ENCODE measurements at places on chromosomes 1 and 21.

DNA sequence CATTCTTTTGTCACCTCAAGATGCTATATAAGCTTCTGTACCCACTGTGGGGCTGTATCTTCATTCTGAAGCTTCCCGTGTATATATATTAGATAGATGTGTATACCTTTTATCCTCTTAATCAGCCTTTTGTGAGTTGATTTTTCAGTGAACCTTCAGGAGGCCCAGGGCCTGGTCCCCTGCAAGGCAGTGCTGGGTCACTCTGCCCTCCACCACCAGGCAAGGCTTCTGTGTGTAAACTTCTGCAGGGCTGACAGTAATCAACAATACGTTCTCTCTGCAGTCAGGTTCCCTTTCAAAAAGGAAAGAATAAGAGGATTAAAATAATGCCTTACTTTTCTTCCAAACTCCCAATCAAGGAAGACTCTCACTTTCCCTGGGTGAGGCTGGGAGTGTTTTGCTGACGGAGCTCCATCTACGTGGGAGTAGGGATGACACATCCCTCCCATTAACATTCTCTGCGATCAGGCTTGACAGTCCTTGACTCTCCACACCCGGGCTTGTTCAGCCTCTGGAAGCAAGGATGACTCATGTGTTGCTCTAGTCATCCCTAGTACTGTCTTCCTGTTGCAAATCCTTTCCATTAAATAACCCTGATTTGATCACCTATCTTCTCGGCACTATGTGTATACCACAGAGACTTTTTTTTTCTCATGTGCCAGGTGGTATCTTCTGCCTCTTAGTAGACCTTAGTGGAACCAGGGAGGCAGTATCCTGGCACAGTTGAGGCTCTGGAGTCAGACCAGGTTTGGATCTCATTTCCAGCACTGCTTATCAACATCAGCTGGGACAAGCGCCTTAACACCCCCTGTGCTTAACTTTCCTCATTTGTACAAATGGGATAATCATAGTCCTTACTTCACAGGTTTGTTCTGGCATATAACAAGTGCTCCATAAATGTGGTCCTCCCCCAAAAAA lies 70.3 kb upstream of the KCNK1 start:
- DNase-seq, result peak; percentile 50

- DNase-seq, result peak; percentile 81
Measured at GRCh38 chr1:2229037-2229864, 1.1 kb downstream of the SKI start.

- DNase-seq, result no peak
Measured at GRCh38 chr1:234288946-234289345, 84.3 kb upstream of the COA6 start.

DNA sequence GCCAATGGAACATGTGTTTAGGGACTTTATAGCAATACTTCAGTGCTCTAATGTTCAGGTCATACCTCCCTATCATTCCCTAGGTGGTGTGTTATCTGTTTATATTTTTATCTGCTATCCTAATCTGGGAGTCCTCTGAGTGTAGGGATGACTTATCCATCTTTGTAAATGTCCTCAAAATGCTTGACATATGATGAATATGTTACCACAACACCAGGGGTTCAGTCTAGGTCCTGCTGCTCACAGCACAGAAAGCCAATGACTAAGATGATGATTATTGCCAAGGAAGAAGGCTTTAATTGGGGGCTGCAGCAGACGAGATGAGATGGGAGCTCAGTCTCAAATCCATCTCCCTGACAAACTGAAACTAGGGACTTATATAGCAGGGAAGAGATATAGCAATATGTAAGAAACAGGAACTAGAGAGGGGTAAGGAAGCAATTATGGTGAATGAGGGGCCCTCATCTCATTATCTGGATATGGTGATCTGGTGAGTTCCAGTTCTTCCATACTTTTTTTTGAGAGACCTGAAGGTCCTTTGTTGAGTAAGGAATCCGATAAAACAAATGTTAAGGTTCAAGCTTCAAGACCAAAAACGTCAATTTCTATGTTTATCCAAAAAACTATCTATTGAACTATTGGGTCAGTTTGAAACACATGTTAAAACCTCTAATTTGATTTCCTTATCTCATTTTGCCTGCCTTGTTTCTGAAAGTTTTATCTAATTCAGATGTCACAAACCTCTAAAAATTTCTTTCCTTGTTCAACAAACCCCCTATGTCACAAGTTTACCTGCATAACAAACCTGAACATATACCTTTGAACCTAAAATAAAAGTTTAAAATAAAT lies 256.7 kb upstream of the CACYBP start:
- peak; percentile 39 for DNase-seq

DNA sequence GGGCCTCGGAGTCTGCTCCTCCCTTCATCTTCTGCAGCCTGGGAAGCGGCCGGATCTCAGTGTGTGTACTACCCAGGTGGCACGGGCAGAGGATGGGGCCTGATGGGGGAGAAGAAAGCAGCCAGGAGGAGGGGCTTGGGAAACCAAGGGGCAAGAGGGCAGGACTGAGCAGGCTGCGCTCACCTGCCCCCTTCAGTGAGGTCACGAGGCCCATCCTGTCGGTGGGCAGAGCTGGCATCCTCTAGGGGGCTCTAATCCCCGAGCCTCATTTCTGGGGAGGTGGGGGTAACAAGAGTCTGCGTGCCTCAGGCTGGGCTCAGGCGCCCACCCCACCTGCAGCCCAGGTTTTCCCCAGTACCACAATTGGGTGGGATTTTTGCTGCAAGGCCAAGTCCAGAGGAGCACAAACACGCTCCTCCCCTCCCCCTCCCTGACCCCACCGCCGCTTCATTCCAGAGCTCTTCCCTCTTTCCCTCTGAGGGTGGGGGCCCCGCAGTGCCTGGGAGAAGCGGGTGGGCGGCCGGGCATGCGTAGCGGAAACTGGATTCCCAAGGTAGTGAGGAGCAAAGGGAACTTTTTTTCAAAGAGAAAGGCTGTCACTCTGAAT lies 1.8 kb upstream of the WNT3A start:
- DNase-seq, result no peak

GRCh38 chr1:16117936-16118335 lies 37.9 kb downstream of the EPHA2 start:
- no peak for DNase-seq

DNA sequence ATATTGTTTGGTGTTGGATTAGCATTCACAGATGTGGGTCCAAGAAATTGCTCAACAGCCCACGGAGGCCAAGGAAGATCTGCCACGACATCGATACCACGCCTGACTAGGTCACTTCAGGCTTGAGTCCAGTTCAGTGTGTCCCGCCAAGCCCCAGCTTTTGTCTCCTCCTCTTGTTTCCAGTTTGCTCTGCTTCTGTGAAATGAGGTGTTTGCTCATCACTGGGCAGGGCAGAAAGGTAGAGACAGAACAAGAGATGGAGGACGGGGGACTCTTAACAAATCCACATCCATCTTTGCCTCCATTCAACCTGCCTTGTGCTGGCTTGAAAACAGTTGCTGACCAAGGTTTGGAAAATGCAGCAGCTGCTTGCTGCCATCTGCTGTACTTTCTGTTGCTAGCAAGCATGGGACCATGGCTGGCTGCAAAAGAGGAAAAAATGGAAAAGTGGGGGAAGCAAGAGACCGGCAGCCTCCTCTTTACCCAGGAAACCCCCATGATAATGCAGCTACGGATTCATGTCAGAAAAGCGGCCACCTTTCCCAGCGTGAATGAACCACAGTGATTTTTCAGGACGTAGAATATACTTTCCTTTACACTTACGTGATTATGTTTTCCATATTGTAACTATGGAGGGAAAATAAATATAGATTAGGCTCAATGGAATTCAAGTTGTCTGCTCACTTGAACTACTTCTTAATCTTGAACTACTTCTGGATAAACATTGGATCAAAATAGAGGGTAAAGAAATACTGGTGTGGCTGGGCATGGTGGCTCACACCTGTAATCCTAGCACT lies 80.2 kb upstream of the GREM2 start:
- DNase-seq, result peak; percentile 86

DNA sequence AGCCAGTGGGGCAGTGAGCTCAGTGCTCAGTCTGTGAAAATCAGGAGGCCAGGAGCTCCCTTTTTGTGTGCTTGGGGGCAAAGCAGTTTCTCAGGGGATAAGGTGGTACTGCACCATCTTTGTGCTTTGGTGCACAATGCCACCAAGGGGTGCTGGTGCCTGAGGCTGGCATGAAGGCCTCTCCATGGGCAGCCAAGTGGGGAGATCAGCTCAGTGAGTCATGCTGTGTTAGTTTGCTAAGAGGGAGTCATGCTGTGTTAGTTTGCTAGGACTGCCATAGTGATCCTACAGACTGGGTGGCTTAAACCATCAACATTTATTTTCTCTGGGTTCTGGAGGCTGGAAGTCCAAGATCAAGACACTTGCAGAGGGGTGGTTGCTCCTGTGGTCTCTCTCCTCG lies 428.1 kb downstream of the PRDM2 start:
- DNase-seq, result no peak

GRCh38 chr1:201488830-201489589 lies 17.9 kb downstream of the CSRP1 start:
- DNase-seq, result peak; percentile 97

DNA sequence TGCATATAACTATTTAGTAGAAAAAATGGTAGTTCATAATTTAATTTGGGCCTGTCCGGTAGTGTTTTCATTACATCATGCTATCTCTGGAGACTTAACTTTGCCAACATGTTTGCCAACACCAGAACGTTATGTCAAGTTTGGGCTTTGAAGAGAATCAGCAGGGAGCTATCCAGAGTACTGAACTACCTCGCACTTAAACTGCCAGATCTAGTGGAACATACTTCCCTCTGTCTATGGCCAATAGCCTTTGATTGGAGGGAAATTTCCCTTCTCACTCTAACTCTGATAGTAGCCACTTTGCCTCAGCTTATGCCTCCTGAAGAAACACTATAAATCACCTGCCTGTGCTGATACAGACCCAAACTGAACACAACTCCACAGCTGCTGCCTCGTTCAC lies 10.0 kb downstream of the LRRC53 start:
- no peak for DNase-seq

DNA sequence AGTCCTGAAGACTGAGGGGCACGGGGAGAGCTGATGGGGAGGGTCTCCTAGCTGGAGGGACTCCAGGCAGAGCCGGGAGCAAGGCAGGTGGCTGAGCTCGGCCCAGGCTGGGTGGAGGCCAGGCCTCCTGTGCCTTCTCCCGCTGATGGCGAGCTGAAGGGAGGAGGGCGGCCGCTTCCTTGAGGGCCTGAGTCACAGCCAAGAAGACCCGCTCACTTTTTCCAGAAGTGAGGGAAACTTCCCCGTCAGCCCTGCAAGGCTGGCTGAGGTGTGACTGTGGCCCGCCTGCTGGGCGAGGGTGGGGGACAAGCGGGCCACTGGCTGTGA lies 1.7 kb upstream of the VWA1 start:
- DNase-seq, result no peak

DNA sequence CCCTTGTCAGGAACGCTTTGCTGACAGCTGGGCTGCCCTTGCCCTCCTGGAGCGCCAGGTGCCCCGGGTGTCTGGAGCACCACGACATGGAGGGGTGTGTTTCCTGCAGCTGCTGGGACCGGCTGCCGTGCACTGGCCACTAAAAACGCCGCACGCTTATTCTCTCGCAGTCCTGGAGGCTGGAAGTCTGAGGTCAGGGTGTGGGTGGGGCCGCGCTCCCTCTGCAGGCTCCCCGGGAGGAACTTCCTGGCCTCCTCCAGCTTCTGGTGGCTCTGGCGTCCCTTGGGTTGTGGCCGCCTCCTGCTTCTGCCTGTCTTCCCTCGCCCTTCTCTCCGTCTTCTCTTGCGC lies 28.0 kb upstream of the PLCH2 start:
- peak; percentile 40 for DNase-seq

GRCh38 chr1:169624912-169625311 lies 5.0 kb downstream of the SELP start:
- no peak for DNase-seq

- no peak for DNase-seq
Measured at GRCh38 chr21:34670962-34671348, 2.2 kb downstream of the CLIC6 start.

DNA sequence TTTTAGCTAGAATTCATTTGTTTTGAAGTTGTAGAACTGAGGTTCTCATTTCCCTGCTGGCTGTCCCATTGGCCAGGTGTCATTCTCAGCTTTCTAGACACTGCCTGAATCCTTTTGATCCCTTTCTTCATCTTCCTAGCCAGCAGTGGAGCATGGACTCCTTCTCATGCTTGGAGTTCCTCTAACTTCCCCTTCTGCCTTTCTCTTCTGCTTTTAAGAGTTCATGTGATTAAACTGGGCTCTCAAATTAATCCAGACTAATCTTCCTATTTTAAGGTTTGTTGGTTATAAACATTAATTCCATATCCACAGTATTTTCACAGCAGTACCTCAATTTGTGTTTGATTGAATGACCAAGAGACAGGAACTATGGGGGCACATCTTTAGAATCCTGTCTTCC lies 52.3 kb downstream of the ADAMTS5 start:
- no peak for DNase-seq

DNA sequence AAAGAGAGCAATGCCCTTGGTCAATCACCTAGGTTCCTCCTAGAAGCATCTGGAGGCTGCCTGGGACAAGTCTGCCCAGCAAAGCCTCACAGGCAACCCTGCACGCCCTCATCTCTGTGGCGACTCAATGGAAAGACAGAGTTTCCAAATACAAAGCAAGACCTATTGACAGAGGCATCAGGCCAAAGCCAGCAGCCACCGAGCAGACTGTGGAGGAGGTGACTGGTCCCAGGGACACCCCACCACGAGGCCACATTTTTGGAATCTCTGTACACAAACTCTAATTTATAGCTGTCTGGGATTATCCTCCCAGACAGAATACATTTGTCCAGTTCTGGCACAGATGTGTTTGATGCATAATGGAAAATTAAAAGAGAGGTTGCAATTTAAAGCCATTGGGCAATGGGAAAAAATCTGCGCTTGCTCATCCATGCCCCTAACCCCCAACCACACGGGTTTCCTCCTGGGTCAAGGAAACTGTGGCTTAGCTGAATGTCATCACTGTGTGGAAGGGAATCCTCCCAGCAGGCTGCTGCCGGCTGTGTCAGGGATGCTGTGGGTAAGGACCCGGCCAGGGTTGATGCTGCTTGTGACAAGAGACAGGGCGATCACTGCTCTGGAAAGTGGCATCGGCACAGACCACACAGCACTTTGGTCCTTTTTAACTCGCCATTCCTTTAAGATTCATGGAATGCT lies 14.3 kb downstream of the TSPAN2 start:
- no peak for DNase-seq
